Stimulated activated CD4-positive, alpha-beta T cell treated with anti-CD3 and anti-CD28 coated beads, Interleukin-1b, Interleukin-23, amount 100 ng/mL, for 1 hour (primary cell): ENCODE measurements at places on chromosomes 2 and 18.
A peak's percentile ranks its signal among the peaks of the same experiment; 100 is the strongest.

- no peak for DNase-seq
Observed at GRCh38 chr18:31819106-31819924, 58.6 kb upstream of the SLC25A52 start.

DNA sequence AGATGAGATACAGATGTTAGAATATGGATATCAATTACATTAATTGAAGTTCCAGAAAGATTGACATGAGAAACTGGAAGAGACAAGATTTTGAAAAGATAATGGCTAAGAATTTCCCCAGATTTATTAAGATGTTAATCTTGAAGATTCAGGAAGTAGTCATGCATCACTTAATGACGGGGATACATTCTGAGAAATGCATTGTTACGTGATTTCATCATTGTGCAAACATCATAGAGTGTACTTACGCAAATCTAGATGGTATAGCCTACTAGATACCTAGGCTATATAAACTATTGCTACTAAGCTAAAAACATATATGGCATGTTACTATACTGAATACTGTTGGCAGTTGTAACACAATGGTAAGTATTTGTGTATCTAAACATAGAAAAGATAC is 6.8 kb upstream of the CHMP3 start:
- DNase-seq = no peak

GRCh38 chr2:109032229-109032820 is 43.3 kb upstream of the EDAR start:
- DNase-seq = no peak

GRCh38 chr18:80247393-80247841 is at the start of gene PARD6G:
Gene PARD6G (minus strand): TSS chr18:80247514. CDS start chr18:80247348, 166 bp downstream.
- peak; percentile 26 for DNase-seq

DNA sequence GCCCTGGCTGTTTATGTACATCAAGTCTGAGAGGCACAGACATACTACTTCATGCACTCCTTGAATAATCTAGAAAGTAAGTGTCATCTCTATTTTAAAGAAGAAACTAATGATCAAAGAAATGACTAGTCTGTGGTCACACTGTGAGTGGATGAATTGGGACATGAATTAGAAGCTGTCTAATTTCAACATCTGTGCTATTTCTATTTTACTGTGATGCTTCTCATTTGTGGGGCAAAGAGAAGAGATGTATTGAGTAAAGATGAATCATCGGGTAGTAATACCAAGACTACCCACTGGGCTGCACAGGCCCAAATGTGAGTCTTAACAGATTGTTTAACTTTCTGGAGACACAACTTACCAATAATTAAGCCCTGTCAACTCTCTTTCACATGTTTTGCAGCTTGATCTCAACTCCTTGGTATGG is 42.4 kb upstream of the MTIF2 start:
- no peak for DNase-seq

GRCh38 chr2:224769489-224769888 is 53.3 kb upstream of the CCDC195 start:
- no peak for DNase-seq

GRCh38 chr2:37171624-37171950 is 14.8 kb upstream of the EIF2AK2 start:
- no peak for DNase-seq

DNA sequence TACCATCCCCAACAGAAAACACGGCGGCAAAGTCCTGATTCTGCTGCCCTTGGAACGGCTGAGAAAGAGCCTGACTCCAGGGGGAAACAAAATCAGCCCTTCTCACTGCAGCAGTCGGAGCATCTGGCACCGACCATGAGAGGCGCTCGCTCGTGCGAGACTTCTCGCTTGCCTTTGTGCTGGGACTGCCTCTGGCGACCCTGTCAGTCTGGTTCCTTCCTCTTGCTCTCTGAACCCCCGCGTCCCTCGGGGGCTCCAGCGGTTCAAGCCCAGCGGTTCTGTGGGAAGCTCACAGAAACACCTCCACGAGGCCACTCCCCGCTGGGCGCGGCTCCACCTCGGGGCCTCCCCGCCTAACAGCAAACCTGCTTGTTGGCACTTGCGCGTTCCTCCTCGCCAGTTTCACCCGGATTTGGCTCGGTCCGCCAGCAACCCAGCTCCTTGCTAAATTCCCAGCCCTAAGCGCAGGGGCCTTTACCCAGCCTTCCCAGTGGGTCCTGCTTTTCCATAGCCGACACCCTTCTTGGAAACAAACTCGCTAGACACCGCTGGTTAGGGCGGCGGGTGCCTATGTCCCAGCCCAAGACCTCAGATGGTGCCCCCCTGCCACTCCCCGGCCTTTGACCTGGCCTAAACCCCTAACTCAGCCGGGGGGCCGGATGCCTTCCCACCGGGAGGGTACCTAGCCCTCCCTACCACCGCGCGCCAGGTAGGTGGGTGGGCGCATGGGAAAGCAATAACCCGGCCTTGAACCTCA is 2.2 kb downstream of the RND3 start:
- DNase-seq = no peak

GRCh38 chr2:219752726-219753125 is 125.3 kb downstream of the SLC4A3 start:
- no peak for DNase-seq

DNA sequence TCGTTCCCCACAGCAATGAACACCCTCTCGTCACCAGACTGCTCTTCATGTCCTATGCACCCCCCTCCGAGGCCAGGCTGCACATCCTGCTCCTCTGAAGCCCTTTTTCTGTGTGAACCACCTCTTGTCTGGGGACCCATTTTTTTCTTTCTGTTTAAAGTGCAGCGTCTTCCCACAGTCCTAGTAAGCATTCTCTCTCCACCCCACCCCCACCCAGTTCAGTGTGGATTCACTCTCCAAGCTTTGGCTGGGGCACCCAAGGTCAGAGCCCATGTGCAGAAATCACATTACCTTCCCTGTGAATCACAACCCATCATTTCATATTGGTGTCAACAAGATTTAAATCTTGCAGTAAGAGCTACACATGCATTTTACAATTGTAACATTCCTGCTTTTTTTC is 26.4 kb upstream of the PKDCC start:
- no peak for DNase-seq

GRCh38 chr2:157722580-157723234 is 94.0 kb upstream of the ACVR1C start:
- no peak for DNase-seq

GRCh38 chr2:46171411-46171953 is 125.7 kb upstream of the EPAS1 start:
- DNase-seq = no peak
